ENCODE measurements at places on chromosomes 3 and 15. TPM values are rescaled to one million over a fixed set of nuclear protein-coding genes. Genes with fewer than 3 reads are reported as not detected.

- H3K4me3 ChIP-seq, result peak overlapping the region; percentile 56
- peak; percentile 81 for DNase-seq
- H3K27ac ChIP-seq, result peak overlapping the region; percentile 89
- peaks cover 3% of the 10 kb centered on the region for H3K4me1 ChIP-seq
Measured at GRCh38 chr15:74955796-74956647, 550 bp downstream of the RPP25 start.

DNA sequence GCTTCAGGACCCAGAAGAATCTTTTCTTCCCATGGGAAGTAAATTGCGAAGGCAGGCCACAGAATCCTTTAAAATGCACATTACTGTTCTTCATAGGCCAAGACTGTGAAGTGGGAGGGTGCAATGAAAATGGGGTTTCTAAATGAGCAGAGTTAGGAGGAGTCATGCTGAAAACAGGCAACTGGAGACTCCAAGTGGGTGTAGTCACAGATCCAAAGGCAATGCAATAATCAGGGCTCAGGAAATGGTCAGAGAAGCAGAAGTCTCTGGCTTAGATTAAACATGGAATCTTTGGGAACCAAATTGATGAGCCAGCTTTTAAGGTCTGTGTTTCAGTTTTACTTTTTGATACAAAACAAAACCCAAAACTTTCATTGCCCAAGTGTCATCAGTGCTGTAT is 37.6 kb downstream of the HHLA2 start:
- no peaks in the 10 kb centered on the region for H3K4me1 ChIP-seq
- H3K27ac ChIP-seq, result no peak overlapping the region
- no peaks in the 10 kb centered on the region for H3K27me3 ChIP-seq

The ONECUT1 gene
- not detected for total RNA-seq

DNA sequence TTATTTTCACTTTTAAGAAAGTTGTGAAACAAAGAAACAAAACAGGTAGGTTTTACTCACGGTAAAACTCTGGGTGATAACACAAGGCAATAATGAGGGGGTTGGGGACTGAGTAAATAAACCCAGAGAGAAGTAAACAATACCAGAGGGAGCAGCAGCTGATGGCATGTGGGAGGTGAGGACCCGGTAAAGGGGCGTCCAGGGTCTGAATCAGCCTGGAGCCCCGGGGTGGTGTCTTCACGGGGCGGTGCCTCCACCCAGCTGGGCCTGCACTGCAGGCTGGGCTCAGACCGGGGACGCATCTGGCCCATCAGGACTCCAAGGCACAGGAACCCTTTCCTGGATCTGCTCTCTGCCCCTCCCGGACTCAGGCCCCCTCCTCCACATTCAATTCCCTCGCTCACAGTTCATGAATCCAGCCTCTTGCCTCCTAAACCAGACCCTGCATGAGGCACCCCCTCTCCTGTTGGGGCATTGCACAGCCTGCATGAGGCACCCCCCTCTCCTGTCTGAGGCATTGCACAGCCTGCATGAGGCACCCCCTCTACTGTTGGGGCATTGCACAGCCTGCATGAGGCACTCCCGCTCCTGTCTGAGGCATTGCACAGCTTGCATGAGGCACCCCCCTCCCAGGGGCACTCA is 73.9 kb upstream of the MFGE8 start:
- H3K27me3 ChIP-seq, result no peaks in the 10 kb centered on the region
- no peak for DNase-seq
- H3K27ac ChIP-seq, result no peak overlapping the region
- H3K4me3 ChIP-seq, result no peak overlapping the region

DNA sequence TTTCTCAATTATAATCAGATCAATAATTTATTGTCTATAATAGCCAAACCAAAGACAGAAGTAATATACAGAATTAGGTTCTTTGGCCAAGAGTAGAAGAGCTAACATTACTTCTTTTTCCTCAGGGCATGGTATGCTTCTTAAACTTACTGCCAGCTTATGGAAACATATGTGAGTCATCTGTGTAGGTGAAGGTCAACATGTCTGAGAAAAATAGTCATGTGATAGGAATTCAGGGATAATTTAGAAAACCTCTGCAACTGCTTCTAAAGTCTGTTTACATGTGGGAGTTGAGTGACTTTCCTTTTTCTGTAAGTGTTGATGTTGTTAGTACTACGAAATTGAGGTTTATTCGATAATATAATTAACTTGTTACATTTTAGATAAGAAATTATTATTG is 19.2 kb upstream of the MAP6D1 start:
- H3K4me1 ChIP-seq, result no peaks in the 10 kb centered on the region
- H3K4me3 ChIP-seq, result no peak overlapping the region

The C3orf49 gene
- total RNA-seq, result not detected

DNA sequence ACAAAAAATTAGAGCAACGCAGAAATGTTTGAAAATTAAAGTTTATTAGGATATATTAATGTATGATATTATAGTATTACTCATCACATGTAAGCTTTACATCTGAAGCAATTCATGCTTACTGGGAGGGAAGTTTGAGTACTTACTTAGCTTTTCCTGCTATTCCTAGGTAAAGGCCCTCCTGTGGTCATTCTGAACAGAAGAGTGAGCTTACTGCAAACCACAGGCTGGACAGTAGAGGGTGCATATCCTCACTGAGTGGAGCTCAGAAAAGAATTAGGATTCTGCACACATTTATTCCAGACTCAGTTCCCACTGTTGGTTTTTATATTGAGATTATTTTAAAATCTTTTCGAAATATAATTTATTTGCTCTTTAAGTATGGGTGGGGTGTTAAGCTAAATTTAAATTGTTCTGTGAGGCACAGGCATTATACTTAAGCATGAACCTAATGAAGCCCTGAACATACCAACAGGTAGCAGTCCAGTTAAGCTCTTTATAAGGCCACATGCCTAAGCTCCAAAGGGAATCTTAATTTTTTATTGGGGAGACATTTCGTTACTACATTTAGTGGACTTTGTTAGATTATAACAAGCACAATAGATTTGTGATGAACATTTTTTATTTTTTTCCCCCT is 10.2 kb downstream of the MRPS22 start:
- no peak for DNase-seq
- no peak overlapping the region for H3K4me3 ChIP-seq
- no peaks in the 10 kb centered on the region for H3K4me1 ChIP-seq
- no peak overlapping the region for H3K27ac ChIP-seq

Data from ovary (tissue), 10 donors.